Hematopoietic multipotent progenitor cell treated with erythropoietin and hydrocortisone succinate and interleukin-3 and kit ligand, for 6 days (in vitro differentiated cells): ENCODE measurements at places on chromosomes 13 and 19.

DNA sequence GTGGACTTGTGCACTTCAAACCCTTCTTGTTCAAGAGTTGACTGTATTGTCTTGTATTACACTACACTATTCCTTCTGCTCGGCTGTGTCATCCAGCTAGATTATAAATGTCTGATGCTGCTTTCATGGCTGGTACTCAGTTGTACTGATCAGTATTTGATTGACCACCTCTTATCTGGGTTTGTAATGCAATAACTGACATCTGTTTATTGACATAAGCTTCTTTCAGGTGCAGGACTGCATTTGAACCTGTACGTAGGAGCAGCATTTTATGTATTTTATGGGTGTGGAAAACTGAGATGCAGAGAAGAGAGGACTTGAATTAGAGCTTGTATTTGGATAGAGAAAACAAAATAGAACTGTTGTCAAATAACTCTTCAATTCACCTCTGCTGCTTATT is 309.2 kb downstream of the FGF9 start:
- no peak for DNase-seq

DNA sequence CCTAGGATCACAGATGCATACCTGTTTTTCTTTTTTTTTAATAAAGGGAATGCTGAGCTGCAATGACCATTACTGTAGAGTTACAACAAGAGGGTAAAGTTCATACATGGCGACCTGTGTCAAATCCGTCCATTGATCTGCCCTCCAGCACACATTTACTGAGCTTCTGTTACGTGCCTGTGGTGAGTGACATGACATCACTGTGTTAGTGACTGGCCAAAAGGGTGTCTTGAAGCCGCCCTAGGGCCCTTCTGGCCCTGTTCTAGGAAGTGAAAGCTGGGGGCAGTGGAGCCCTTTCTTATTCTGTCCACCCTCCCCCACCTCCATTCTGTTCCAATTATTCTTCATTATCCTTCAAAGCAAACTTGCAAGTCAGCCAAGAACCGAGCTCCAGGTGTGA is 66.3 kb downstream of the ZIC5 start:
- DNase-seq = no peak

GRCh38 chr19:57512845-57513244 is 13.1 kb downstream of the ZNF773 start:
- DNase-seq = no peak

- peak; percentile 69 for DNase-seq
Observed at GRCh38 chr19:17610384-17610783, 54.9 kb downstream of the COLGALT1 start.

DNA sequence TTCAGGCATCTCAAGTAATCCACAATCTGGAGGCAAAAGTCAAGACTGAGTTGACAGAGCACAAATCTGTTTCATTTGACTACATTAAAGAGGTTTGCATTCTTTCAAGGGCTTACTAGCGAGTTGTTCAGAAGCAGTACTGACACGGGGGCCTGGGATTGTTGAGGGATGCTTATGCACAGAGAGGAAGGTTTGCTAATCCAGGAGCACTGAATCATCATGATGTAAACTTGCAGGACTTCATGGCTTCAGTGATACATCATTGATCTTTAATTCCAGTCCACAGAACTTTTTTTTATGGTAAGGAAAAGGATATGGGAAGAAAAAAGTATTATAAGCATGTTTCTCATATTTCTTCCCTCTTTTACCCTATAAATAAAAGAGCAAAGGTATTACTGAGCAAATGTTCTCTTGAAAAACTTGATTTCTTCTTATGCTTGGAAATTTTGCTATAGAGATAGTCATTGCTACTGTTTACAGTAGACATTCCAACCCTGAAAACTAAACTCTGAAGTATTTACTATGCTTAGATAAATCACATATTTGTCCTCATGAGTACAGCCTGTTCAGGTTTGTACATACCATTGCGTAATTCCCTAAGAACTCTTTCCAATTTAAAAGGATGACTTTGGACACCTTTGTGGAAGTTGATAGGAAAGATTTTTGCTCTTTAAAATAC is 65.8 kb upstream of the KPNA3 start:
- DNase-seq = no peak
